ENCODE measurements at places on chromosomes 2 and 18. TPM values are rescaled to one million over a fixed set of nuclear protein-coding genes. Genes with fewer than 3 reads are reported as not detected.

GRCh38 chr2:95034221-95034620, 8.7 kb downstream of the MAL start:
- DNase-seq, result no peak

GALNT1 gene
- 43.9 TPM for total RNA-seq

GRCh38 chr2:239272626-239273025, 128.2 kb downstream of the HDAC4 start:
- DNase-seq, result no peak

GRCh38 chr2:48865704-48866103, 110.2 kb upstream of the LHCGR start:
- no peak for DNase-seq

GRCh38 chr2:15704086-15704787, 112.6 kb downstream of the DDX1 start:
- DNase-seq, result no peak

- DNase-seq, result no peak
Observed at GRCh38 chr18:48197819-48198218, 211.4 kb downstream of the ZBTB7C start.

- DNase-seq, result peak; percentile 38
Observed at GRCh38 chr18:5294457-5295230, 882 bp downstream of the ZBTB14 start.

CRYBA2 gene
- not detected for total RNA-seq

OSR1 gene
- total RNA-seq, result not detected

DNA sequence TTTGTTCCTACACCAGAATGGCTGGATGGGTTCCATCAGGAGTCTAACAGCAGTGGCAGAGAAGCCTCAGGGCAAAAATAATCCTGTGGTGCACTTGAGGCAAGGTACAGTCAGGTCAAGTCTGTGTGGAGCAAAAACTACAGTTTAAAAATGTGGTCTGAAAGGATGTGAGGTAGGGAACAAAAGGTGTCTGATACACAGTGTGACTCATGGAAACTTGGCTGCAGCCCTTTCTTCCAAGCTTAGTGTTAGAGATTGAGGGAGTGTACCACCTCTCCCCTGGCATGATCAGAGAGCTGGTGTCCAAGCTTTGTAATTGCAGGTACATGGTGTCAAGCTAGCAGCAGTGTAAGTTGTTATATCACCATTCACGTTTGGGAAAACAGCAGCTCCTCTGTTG, 8.9 kb downstream of the ANKAR start:
- DNase-seq, result no peak

CNTNAP5 gene
- total RNA-seq, result not detected

BOLL gene
- not detected for total RNA-seq

DNA sequence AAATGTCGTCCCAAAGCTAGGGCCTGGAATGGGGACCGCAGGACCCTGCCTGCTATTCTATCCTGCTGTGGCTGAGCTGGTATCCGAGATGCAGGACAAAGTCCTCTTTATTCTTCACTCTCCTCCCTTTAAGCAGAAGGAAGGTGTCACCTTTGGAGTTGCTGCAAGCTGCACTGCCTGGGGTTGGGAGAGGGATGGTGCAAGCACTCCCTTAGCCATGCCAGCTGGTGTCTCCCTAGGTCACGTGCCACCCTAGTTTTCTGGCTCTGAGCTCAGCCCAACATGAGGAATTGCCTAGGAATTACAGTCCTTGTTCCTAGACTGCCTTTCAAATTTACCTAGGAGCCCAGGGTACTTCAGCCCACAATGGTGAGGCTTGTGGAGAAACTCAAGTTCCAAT, 21.4 kb upstream of the FAM228A start:
- no peak for DNase-seq

All from activated T-cell treated with anti-CD3 and anti-CD28 coated beads, Interleukin-2, amount 50 U/mL, for 4 hours (primary cell).